ENCODE measurements at places on chromosomes 5 and 9. TPM values are rescaled to one million over a fixed set of nuclear protein-coding genes. Genes with fewer than 3 reads are reported as not detected.

- no peaks in the 10 kb centered on the region for H3K36me3 ChIP-seq
- H3K27me3 ChIP-seq, result peaks cover 26% of the 10 kb centered on the region
- peak; percentile 70 for DNase-seq
- H3K4me1 ChIP-seq, result peaks cover 12% of the 10 kb centered on the region
- H3K27ac ChIP-seq, result no peak overlapping the region
These were observed 5.9 kb upstream of the TAL2 start for GRCh38 chr9:105656131-105656921.

- peaks cover 10% of the 10 kb centered on the region for H3K4me1 ChIP-seq
- DNase-seq, result no peak
- no peaks in the 10 kb centered on the region for H3K36me3 ChIP-seq
- no peak overlapping the region for H3K4me3 ChIP-seq
These were observed 159.8 kb upstream of the HMHB1 start for GRCh38 chr5:143652108-143652700.

GRCh38 chr9:78325343-78325742 lies 28.4 kb downstream of the PSAT1 start:
- no peaks in the 10 kb centered on the region for H3K36me3 ChIP-seq
- no peak overlapping the region for H3K27ac ChIP-seq
- H3K4me3 ChIP-seq, result no peak overlapping the region
- H3K4me1 ChIP-seq, result no peaks in the 10 kb centered on the region
- H3K27me3 ChIP-seq, result no peaks in the 10 kb centered on the region

PCDHB5 gene
- 5.6 TPM for total RNA-seq

DNA sequence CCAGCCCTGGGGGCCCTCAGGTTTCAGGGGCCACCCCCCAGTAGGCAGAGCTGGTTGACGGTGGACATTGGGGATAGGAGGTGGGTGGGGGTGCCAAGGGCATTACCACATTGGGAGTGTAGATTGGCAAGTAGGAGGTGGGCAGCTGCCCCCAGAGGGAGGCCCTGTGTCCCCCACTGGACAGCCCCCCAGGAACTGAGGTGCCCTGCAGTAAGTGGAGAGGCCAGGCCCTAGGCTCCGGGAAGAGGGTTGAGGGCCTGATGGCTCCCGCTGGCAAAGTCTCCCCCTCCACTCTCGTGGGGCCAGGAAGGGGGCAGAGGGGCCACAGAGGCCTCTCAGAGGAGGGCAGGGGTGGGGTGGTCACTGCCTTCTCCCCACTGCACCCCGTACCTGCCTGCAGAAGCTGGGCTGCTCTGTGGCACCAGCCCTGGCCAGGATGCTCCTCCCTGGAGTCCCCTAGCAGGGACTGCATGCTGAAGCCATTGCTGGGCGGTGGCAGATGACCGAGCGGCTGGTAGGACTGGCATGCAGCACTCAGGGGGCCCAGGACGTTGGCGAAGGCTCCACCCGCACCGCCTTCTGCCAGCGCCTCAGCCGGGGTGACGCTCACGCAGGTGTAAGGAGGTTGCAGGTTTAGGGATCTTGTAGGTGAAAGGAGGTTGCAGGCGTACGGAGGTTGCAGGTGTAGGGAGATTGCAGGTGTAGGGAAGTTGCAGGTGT lies 89.6 kb upstream of the CACNA1B start:
- no peaks in the 10 kb centered on the region for H3K27me3 ChIP-seq
- no peaks in the 10 kb centered on the region for H3K4me1 ChIP-seq
- H3K4me3 ChIP-seq, result no peak overlapping the region
- H3K36me3 ChIP-seq, result peaks cover 61% of the 10 kb centered on the region
- no peak for DNase-seq
- no peak overlapping the region for H3K27ac ChIP-seq

DNA sequence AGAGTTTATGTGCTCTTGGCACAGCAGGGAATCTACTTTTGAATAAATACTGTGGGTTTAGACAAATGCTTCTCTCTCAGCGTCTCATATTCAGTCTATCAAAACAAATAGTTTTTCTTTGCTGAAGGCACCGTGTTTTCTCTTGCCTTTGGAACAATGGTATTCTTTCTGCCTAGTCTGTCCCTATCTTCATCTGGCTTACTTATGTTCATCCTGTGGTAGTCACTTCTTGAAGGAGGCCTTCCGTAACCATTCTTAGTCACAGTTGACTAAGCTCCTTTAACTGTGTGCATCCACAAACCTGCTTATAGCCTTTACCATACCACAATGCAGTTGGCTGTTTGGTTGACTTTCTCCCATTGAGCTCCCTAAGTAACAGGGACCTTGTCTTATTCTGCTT lies 45.9 kb downstream of the LARP1 start:
- H3K4me1 ChIP-seq, result peaks cover 3% of the 10 kb centered on the region
- H3K27me3 ChIP-seq, result no peaks in the 10 kb centered on the region
- peaks cover 97% of the 10 kb centered on the region for H3K36me3 ChIP-seq
- H3K27ac ChIP-seq, result no peak overlapping the region
- DNase-seq, result no peak

DNA sequence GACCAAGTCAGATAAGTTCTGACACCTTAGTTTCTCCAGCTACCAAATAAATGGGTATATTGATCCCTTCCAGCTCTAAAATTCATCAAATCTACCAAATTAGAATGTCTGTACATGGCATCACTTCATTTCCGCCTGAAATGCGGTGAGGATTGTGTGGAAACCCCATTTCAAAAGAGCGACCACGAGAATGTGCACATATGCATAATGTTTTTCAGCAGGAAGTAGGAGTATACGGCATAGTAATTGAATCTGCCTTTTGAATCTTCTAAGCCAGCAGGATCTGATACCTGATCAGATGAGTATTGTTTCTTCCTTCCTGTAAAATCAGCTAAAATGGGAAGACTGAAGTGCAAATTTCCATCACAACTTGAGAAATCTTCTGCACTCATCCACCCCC lies 418.6 kb downstream of the TMEM38B start:
- no peaks in the 10 kb centered on the region for H3K4me1 ChIP-seq
- DNase-seq, result no peak
- no peak overlapping the region for H3K27ac ChIP-seq
- H3K27me3 ChIP-seq, result no peaks in the 10 kb centered on the region
- no peaks in the 10 kb centered on the region for H3K36me3 ChIP-seq
- H3K4me3 ChIP-seq, result no peak overlapping the region

- H3K4me1 ChIP-seq, result peaks cover 9% of the 10 kb centered on the region
- no peak for DNase-seq
- peak overlapping the region; percentile 30 for H3K27ac ChIP-seq
- H3K36me3 ChIP-seq, result no peaks in the 10 kb centered on the region
These were observed 20.0 kb downstream of the APC start for GRCh38 chr5:112757468-112758208.

GRCh38 chr5:310941-311434 lies 10.5 kb upstream of the AHRR start:
- peaks cover 2% of the 10 kb centered on the region for H3K36me3 ChIP-seq
- no peak overlapping the region for H3K4me3 ChIP-seq
- H3K27ac ChIP-seq, result no peak overlapping the region
- H3K4me1 ChIP-seq, result peaks cover 22% of the 10 kb centered on the region
- no peaks in the 10 kb centered on the region for H3K27me3 ChIP-seq
- DNase-seq, result no peak

P4HA2 gene
- 55.7 TPM for total RNA-seq

FGF18 gene
- total RNA-seq, result 6.8 TPM

GALNT12 gene
- 0.44 TPM for total RNA-seq

- no peak overlapping the region for H3K4me3 ChIP-seq
- H3K27ac ChIP-seq, result no peak overlapping the region
- no peak for DNase-seq
- H3K36me3 ChIP-seq, result no peaks in the 10 kb centered on the region
- H3K4me1 ChIP-seq, result peaks cover 4% of the 10 kb centered on the region
These were observed 74.8 kb downstream of the HABP4 start for GRCh38 chr9:96524764-96525163.

- H3K27ac ChIP-seq, result no peak overlapping the region
- H3K4me3 ChIP-seq, result no peak overlapping the region
- no peak for DNase-seq
- H3K4me1 ChIP-seq, result no peaks in the 10 kb centered on the region
- no peaks in the 10 kb centered on the region for H3K27me3 ChIP-seq
These were observed 24.0 kb upstream of the TNFSF15 start for GRCh38 chr9:114829574-114830440.

LAMC3 gene
- 1.1 TPM for total RNA-seq

DNA sequence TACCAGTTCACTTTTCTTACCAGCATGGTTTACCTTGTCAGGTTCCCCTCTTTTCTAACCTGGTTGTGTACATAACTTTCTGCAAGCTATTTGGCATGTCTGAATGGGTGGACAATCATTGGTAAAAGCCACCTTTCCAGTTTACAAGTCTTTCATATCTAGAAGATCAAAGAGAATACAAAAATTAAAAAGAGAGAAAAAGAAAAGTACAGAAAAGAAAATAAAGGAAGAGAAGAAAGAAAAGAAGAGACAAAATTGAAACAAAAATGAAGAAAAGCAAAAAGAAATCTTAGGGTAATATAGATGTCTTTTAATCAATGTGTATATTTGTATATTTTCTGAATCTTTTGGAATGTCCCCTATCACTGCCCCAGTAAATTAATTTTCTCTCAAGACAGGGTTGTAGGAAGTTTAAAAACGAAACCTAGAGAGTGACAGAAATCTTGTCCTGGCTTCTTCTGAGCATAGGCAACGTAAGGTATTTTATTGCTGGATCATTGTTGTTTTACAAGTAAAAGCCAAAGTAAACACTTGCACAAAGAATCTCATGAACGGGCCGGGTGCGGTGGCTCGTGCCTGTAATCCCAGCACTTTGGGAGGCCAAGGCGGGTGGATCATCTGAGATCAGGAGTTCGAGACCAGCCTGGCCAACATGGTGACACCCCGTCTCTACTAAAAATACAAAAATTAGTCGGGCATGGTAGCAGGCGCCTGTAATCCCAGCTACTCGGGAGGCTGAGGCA lies 98.7 kb upstream of the IFNE start:
- no peaks in the 10 kb centered on the region for H3K36me3 ChIP-seq
- H3K4me1 ChIP-seq, result no peaks in the 10 kb centered on the region
- H3K27me3 ChIP-seq, result no peaks in the 10 kb centered on the region
- H3K27ac ChIP-seq, result no peak overlapping the region
- no peak overlapping the region for H3K4me3 ChIP-seq

GRCh38 chr9:124723352-124723751 lies 47.8 kb downstream of the NR6A1 start:
- H3K36me3 ChIP-seq, result no peaks in the 10 kb centered on the region
- no peak overlapping the region for H3K4me3 ChIP-seq
- no peaks in the 10 kb centered on the region for H3K4me1 ChIP-seq
- no peak overlapping the region for H3K27ac ChIP-seq
- no peaks in the 10 kb centered on the region for H3K27me3 ChIP-seq

LCNL1 gene
- total RNA-seq, result 11.5 TPM

- H3K36me3 ChIP-seq, result no peaks in the 10 kb centered on the region
- H3K4me1 ChIP-seq, result no peaks in the 10 kb centered on the region
- peak; percentile 35 for DNase-seq
- no peak overlapping the region for H3K27ac ChIP-seq
- H3K4me3 ChIP-seq, result no peak overlapping the region
These were observed 43.7 kb upstream of the TTC1 start for GRCh38 chr5:159965031-159965837.

GRCh38 chr9:122223435-122223834 lies 5.3 kb downstream of the LHX6 start:
- peaks cover 39% of the 10 kb centered on the region for H3K4me1 ChIP-seq
- H3K36me3 ChIP-seq, result no peaks in the 10 kb centered on the region
- no peak overlapping the region for H3K4me3 ChIP-seq
- no peak overlapping the region for H3K27ac ChIP-seq

MRPL50 gene
- total RNA-seq, result 18.3 TPM

IFNA21 gene
- total RNA-seq, result not detected

GPR151 gene
- not detected for total RNA-seq

SPAG8 gene
- 2.5 TPM for total RNA-seq

GRCh38 chr9:120885958-120886357 lies 9.0 kb upstream of the PHF19 start:
- no peaks in the 10 kb centered on the region for H3K36me3 ChIP-seq
- no peak overlapping the region for H3K27ac ChIP-seq
- no peak for DNase-seq
- no peaks in the 10 kb centered on the region for H3K27me3 ChIP-seq
- H3K4me3 ChIP-seq, result no peak overlapping the region
- no peaks in the 10 kb centered on the region for H3K4me1 ChIP-seq

DNA sequence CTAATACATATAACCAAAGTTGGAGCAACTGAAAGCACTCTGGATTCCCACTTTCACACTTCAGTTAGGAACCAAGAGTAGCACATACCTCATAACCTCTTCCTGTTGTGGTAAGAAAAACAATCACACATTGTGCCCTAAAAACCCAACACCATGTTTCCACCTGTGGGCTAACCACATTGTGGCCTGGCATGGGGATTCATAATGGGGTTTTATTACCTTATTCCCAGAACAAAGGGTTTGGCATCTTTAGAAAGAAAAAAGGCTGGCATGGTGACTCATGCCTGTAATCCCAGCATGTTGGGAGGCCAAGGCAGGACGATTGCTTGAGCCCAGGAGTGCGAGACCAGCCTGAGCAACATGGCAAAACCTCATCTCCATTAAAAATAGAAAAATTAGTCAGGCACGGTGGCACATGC lies 60.6 kb downstream of the HSD17B3 start:
- no peak overlapping the region for H3K27ac ChIP-seq
- no peaks in the 10 kb centered on the region for H3K4me1 ChIP-seq
- H3K36me3 ChIP-seq, result no peaks in the 10 kb centered on the region
- H3K27me3 ChIP-seq, result no peaks in the 10 kb centered on the region
- DNase-seq, result no peak

All from heart left ventricle (tissue), 16 donors.